ENCODE measurements at places on chromosomes 12 and 14. TPM values are rescaled to one million over a fixed set of nuclear protein-coding genes. Genes with fewer than 3 reads are reported as not detected.

The BHLHE41 gene
- 4.0 TPM for total RNA-seq

The KCNC2 gene
- total RNA-seq, result not detected

The ZC2HC1C gene
- 0.38 TPM for total RNA-seq

The RIPK3 gene
- not detected for total RNA-seq

The NELL2 gene
- not detected for total RNA-seq

The RILPL1 gene
- 15.4 TPM for total RNA-seq

The CPM gene
- total RNA-seq, result 20.5 TPM

The RNASE4 gene
- total RNA-seq, result 5.4 TPM

The ABCC9 gene
- total RNA-seq, result 0.26 TPM

The C1S gene
- total RNA-seq, result 26.9 TPM

The A2M gene
- 0.06 TPM for total RNA-seq

The PLEKHD1 gene
- total RNA-seq, result not detected

The PTHLH gene
- total RNA-seq, result 0.63 TPM
